Smooth muscle cell of the pulmonary artery (primary cell): ENCODE measurements at places on chromosomes 7 and 10. TPM values are rescaled to one million over a fixed set of nuclear protein-coding genes. Genes with fewer than 3 reads are reported as not detected.

CDHR1 gene
- under 0.01 and 0.20 TPM in 2 replicates for total RNA-seq

MBL2 gene
- total RNA-seq, result not detected in 2 replicates

RSBN1L gene
- 11.9 and 13.3 TPM in 2 replicates for total RNA-seq

STEAP1B gene
- total RNA-seq, result 13.3 and 23.4 TPM in 2 replicates

SLC26A3 gene
- not detected in 2 replicates for total RNA-seq

GDF2 gene
- not detected in 2 replicates for total RNA-seq

APBB1IP gene
- 0.13 and 0.26 TPM in 2 replicates for total RNA-seq

SPDYE5 gene
- not detected in 2 replicates for total RNA-seq

NUPR2 gene
- not detected in 2 replicates for total RNA-seq

EEF1AKMT2 gene
- 15.7 and 23.4 TPM in 2 replicates for total RNA-seq

PITX3 gene
- total RNA-seq, result 0.13 and 0.23 TPM in 2 replicates
